Erythroblast (primary cell): ENCODE measurements at places on chromosomes 11 and 22.
A peak's percentile ranks its signal among the peaks of the same experiment; 100 is the strongest.

DNA sequence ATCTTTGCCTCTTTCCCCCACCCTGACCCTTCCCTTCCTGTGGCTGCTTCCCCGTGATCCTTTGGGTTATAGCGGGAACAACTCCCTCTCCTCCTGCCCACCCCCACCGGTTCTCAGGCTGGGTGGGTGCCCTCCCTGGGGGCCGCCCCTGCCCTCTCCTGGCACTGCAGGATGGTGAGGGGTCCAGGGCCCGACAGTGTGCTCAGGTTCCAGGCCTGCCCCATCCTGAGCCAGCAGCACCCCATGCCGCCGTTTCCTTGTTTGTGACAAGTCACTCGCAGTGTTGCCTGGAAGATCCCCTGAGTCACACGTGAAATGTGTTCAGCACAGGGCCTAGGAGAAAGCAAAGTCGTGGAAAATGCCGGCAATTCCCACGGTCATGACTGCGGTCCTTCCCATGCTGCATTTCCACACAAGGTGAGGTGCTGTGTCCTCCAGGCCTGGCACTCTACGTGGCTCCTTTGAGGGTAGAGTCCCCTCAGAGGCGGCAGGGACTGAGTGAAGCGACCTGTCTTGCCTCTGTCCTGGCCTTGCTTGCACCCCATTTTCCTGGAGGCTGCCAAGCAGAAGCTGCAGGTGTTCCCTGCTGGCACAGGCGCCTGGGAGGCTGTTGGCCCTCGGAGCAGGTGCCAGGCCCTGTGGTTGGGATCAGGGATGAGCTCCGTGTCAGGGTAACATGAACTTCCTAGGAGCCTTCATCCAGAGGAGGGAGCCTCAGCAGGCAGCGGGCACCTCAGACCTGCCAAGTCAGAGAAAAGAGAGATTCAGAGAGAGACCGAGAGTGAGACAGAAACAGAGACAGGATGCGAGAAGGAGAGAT is 80.5 kb upstream of the LINC01488 start:
- no peak for DNase-seq

DNA sequence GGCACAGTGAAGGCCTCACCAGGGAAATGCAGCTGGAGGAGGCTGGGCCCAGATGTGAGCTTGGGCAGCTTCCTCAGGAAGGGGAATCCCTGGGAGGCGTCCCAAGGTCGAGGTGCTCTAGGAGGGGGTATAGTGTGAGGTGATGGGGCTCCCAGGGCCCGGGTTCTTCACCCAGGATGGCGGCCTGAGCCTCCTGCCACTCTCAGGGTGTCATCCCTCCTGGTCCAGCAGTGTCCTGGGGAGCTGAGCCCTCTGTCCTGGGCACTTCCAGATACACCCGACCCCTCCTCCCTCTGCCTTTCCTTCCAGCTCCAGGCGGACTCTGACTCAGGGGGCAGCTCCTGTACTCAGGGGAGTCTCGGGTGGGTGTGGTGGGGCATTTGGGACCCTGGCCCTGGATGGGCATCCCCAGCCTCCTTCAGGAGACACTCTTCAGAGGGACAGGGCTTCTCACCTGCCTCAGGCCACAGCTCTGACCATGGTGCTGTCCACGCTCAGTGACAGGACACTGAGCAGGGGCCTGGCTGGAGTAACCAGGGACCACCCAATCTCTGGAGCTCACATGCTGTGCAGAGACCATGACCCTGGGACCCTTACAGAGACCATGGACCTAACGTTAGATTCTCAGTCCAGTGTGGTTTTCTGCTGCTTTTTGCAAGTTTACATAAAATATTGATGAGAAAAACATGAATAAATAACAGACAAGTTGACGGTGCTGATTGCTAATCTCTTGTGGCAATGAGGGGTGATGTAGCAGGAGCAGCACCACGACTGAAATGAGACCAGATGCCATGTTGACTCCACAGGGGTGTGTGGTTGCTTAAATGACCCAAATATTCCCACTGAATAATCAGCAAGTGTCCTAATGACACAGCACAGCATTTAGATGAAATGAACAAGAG is 101.9 kb downstream of the GGTLC2 start:
- DNase-seq = no peak

DNA sequence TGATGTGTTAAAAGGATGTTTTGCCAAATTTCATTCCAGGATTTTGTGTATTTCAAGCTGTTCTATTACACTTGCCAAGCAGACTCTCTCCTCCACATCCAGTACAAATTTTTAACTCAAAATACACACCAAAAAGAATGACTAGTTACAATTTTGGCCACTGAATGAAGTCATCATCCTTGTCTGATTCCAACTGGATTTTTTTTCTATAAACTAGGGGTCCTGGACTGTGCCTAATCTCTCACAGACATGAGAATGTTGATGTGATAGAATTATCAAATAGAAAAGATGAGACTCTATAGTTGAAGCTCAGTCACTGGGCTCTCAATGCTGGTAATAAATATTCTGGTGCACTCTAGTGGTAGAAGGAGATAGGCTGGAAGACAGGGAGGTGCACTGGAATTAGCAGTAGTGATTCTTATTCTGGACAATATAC is 85.8 kb downstream of the FANCF start:
- no peak for DNase-seq

GRCh38 chr22:29125844-29126243 is 53.0 kb downstream of the KREMEN1 start:
- DNase-seq = peak; percentile 56
